ENCODE measurements at places on chromosomes 16 and 17. TPM values are rescaled to one million over a fixed set of nuclear protein-coding genes. Genes with fewer than 3 reads are reported as not detected.

GRCh38 chr17:72861811-72862210 lies 230.7 kb downstream of the SLC39A11 start:
- DNase-seq: no peak

ODAD4 gene
- 0.38 TPM for polyA plus RNA-seq

DNA sequence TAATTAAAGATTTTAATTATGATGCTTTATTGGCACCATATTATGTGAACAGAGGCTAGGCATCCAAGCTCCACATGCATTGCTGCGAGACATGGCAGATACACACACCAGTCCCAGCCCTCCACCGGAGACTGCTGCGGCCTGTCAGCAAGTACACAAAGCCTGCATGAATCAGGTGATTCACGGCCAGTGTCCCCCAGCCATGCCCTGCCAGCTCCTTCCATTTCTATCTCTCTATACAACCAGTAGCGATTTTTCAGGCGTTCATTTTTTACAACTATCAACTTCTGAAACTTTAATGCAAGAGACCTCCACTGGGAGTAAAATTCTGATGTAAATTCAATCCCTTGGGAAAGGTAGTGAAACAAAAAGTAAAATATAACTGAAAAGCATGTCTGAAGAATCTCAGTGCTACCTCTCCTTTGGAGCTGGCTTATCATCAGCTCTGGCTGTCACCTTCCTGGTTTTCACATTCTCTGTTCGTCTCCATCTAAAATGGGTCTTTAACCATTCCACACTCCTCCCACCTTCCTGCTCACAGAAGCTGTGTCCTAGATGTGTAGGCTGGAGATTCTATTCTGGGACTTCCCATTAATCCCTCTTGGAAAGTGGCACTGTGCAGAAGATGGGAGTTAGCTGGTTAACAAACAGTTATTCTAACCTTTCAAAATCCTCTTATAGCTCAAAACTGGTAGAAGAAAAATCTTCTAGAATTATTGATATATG lies 32.2 kb downstream of the HS3ST3A1 start:
- no peak for DNase-seq

- peak; percentile 12 for DNase-seq
Observed at GRCh38 chr17:5019475-5019956, 15.7 kb downstream of the SLC52A1 start.

DNA sequence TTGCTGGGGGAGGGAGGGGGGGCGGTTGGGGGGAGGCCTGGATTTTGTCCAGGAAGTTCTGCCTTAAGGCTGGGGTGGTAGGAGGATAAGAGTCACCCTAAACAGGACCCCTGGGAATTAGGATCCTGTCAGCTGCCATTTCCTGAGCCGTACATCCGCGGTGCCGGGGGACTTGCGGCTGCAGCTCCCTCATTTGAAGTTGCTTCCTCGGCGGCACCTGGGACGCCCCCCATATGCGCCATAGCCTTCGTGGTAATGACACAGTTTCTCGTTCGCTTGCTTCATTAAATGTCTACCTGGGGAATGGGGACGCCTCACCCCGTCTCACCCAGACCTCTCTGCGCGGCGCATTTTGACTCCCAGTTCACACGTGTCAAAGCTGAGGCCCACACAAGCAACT lies 55.1 kb upstream of the PABPN1L start:
- no peak for DNase-seq

CTRL gene
- polyA plus RNA-seq: 0.89 TPM

DNA sequence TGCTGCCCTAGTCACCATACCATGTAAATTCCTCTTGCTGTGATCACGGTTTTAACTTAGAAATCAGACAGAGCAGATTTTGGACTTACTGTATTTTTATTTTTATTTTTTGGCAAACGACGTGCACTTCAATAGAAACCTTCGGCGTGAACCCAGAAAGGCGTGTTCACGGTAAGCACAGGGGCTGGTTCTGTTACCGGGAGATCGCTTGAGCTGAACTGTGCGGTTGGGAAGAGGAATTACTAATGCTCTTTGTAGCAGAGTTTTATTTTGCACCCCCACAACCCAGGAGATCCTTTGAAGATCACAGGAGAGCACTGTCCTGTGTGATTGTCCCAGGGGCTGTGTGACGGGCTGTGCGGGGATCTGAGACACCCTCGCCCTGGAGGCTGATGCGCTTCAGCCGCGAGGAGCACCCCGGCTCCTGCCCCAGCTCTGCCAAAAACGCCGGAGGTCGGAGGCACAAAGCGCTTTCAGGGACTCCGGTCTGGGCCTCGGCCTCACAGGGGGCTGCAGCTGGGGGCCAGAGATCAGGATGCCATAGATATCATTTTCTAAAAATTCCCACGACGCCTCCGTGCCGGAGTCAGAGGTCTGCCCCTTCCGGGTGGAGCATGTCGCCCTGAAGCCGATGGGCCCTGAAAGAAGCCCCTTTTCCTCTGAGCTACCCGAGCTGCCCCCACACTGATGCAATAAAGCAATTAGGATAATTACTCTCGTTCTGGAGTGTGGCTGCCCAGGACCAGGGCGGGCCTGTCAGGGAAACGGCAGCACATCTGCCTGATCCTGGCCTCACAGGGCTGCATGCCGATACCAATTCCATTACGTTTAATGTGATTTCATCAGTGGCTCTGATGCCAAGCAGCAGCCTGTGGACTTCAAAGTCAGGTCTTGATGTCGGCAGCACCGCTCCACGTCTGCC lies 71.8 kb downstream of the LMF1 start:
- DNase-seq: no peak

SOX15 gene
- 1.0 TPM for polyA plus RNA-seq

DNA sequence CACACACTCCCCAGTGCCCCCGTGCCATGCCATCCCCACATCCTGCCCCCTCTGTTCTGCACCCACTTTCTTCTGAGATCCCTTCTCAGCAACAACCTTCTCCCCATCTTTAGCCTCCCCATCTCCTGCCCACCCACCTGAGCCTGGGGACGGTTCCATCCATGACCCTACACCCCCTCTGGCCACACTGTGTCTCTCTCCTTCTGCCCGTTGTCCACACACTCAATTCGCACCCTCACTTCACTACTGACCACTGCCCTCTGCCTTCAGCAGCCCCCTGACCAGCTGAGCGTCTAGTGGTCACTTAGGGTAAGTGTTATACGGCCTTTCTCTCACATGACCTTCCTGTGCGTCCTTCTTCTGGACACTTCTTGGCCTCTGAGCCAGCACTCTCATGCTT lies 6.1 kb downstream of the ARHGAP27 start:
- DNase-seq: no peak

GRCh38 chr16:88593489-88593888 lies 23.3 kb downstream of the ZC3H18 start:
- no peak for DNase-seq

All from IMR-90 (cell line).